Cerebellar cortex (tissue), 1 donor: ENCODE measurements at places on chromosomes 11 and 22.
A peak's percentile ranks its signal among the peaks of the same experiment; 100 is the strongest.

GRCh38 chr11:65558930-65559509 lies 861 bp upstream of the LTBP3 start:
- DNase-seq = peak; percentile 56

DNA sequence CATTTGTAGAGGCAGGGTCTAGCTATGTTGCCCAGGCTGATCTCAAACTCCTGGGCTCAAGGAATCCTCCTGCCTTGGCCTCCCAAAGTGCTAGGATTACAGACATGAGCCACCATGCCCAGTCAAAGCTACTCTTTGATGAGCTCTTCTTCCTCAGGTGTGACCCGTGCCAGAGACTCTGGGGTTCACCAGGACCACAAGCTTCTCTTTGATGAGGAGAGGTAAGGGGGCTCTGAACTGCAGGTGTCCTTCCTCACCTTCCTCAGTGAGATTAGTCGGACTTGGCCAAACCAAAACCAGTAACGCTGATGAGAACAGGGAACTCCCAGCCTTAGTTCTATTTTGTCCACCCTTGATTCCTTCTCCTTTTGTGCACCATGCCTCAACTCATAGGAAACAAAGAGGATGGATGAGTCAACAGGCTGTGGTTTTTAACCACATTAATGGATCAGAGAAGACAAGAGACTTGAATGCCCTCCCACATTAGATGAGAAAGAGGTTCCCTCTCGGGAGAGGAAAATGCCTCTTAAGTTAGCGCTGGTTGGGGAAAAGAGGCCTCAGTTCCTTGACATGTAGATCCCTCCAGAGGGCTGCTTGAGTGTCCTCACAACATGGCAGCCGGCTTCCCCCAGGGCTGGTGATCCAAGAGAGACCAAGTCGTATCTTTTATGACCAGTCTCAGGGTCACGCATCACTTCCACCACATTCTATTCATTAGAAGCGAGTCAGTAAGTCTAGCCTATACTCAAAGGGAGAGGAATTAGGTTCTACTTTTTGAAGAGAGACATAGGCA lies 25.7 kb upstream of the CTR9 start:
- no peak for DNase-seq

- DNase-seq = no peak
Measured at GRCh38 chr11:16124390-16124789, 232.0 kb downstream of the SOX6 start.

- no peak for DNase-seq
Measured at GRCh38 chr22:38638728-38639127, 17.5 kb downstream of the FAM227A start.

GRCh38 chr11:62153617-62154016 lies 29.8 kb downstream of the INCENP start:
- no peak for DNase-seq

DNA sequence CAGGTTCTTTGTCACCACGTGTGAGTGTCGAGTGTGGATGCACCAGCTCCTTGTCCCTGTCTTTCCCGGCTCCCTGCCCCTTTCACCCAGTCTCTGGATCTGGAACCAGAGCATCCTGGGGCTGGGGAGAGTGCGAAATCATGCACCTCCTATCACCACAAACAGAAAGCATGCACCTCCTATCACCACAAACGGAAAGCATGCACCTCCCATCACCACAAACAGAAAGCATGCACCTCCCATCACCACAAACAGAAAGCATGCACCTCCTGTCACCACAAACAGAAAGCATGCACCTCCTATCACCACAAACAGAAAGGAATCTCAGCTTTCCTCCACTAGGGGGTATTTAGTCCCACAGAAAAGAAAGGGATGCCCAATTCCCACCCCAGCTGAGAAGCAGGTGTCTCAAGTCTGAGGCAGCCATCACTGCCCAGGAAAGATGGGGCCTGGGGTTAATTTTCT lies 5.9 kb upstream of the GLB1L3 start:
- peak; percentile 29 for DNase-seq

DNA sequence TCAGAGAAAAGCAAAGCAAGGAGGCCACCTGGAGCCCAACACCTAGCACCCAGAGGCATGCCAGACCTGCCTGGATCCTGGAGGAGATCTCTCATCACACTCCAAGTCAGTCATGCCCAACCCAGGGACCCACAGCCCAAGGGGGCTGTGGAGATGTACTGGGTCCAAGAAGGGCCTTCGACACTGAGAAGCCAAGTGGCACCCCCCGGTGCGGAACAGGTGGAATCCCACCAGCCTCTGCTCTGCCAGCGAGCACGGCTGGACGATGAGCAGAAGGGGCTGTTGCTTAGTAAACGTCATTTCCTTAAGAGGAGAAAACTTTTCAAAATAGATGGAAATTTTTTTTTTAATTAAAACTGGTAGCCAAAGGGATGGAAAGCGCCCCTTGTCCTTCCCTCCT lies 171.9 kb upstream of the GRK3 start:
- DNase-seq = no peak

DNA sequence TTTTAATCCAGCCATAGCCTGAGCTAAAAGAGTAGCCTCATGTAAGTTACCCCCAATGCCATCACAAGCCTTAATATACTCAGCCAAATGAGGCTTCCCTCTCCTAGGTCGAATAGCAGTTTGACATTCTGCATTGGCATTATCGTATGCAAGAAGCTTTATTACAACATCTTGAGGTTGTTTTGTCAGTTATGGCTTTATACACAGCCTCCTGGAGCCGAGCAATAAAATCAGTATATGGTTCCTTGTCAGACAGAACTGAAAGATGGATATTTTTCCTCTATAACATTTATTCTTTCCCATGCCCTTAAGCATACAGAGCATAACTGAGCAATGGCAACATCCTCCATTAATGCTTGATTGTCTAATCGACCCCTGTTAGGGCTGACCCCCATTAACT lies 5.4 kb upstream of the DNAJB13 start:
- no peak for DNase-seq

GRCh38 chr22:17576470-17576869 lies 13.2 kb downstream of the SLC25A18 start:
- no peak for DNase-seq

DNA sequence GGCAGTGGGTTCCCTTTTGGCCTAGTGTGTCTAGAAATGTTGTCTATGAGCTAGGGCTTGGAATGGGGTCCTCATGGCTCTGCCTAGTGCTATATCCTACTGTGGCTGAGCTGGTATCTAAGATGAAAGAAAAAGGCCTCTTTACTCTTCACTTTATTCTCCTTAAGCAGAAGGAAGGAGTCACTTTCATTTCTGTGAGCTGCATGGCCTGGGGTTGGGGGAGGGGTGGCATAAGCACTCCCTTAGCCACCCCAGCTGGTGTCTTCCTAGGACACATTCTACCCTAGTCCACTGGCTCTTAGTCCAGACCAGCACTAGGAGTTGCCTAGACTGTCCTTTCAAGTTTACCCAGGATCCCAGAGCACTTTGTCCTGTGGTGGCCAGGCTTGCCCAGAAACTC lies 1148.9 kb upstream of the CNTN5 start:
- no peak for DNase-seq

- no peak for DNase-seq
Measured at GRCh38 chr22:46668116-46668515, 47.9 kb downstream of the GRAMD4 start.

DNA sequence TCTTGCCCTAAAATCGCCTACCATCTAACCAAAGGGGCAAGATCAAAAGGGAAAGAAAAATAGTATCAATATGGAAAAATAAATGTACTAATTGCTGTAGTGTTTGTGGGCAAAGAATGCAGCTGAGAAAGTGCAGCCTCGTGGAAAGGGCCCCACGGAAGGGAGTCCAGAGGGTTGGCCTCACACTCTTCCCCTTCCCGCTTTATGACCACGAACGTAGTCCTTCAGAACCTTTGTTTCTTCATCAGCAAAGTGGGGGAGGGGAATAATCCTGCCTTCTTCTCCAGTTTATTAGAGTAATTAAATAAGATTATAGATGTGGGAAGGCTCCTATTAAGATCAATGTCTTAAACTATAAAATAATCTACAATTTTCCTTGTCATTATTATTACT lies 41.0 kb downstream of the FLI1 start:
- DNase-seq = no peak

DNA sequence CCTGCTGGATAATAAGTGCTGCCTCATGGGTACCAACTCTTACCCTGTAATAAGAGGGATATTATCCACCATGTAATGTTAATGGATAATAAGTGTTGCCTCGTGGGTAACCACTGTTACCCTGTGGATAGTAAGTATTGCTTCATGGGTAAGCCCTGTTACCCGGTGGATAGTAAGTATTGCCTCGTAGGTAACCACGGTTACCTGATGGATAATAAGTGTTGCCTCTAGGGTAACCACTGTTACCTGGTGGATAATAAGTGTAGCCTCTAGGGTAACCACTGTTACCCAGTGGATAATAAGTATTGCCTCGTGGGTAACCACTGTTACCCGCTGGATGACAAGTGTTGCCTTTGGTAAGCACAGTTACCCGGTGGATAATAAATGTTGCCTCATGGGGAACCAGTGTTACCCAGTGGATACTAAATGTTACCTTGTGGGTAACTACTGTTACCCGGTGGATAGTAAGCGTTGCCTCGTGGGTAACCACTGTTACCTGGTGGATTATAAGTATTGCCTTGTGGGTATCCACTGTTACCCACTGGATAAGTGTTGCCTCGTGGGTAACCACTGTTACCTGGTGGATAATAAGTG lies 18.6 kb upstream of the NXPE4 start:
- DNase-seq = no peak

- no peak for DNase-seq
Measured at GRCh38 chr11:108472681-108473080, 5.4 kb upstream of the C11orf65 start.

- DNase-seq = no peak
Measured at GRCh38 chr22:31302537-31302936, 10.2 kb upstream of the PIK3IP1 start.

GRCh38 chr11:117677729-117678310 lies 119.2 kb downstream of the DSCAML1 start:
- no peak for DNase-seq

- peak; percentile 100 for DNase-seq
Measured at GRCh38 chr11:83156144-83156995, 561 bp upstream of the PCF11 start.

GRCh38 chr22:44764974-44765373 lies 12.6 kb downstream of the ARHGAP8 start:
- DNase-seq = no peak

GRCh38 chr11:109788948-109789490 lies 304.2 kb upstream of the ZC3H12C start:
- no peak for DNase-seq

- no peak for DNase-seq
Measured at GRCh38 chr22:40221055-40221414, 43.3 kb downstream of the TNRC6B start.

DNA sequence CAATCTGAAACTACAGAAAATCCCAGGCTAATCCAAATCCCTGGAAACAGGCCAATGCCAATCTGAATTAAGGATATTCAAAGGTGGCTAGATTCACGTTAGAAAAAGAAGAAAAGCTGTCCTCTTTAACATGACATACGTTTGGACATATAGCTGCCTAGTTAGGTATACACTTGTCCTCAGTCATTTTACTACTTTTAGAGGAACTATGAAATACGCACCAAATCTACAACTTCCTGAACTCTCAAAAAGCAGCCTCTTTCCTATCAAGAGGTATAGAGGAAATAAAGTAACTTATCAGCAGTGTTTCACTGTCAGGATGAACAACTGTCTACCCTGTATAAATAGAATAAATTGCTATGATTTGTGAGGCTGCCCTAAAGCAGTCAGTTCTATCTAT lies 24.0 kb downstream of the KMT5B start:
- no peak for DNase-seq

DNA sequence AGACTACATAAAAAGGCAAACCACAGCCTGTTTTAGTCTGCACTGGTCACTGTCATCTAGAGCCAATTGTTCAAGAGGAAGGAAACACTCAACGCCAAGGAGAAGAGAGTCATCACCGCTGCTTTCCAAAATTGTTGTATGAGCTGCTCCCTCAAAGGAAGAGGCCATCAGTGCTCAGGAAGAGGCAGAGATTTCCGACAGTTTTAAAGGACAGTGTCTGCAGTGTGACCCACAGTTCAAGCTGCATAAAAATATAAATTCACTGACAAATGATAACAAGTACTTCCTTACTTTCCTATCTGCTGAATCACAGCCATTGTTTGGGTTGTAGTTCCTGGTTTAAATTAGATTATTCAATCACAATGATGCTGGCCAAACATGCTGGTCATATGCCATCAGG lies 16.4 kb downstream of the PRCP start:
- no peak for DNase-seq

GRCh38 chr11:134097166-134097565 lies 28.3 kb downstream of the JAM3 start:
- DNase-seq = no peak

GRCh38 chr22:39133871-39134270 lies 18.6 kb downstream of the CBX7 start:
- no peak for DNase-seq

DNA sequence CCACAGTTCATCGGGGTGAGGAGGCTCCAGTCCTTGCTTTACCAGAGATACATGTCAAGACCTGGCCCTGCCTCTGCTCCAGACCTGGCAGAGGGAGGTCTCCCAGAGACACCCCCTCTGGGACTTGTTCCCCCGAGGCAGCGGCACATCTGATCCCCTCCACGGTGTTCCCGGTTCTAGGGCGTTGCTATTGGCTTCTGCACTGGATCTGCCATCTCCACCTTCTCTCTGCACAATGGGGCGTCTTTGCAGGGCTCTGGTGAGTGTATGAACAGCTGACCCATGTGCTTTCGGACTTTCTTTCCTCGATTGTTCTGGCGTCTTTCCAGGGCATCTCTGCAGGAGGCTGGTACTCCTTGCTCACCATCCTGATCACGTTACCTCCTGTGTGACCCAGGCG lies 930.4 kb downstream of the TBC1D22A start:
- DNase-seq = no peak

GRCh38 chr11:26801601-26802000 lies 79.7 kb upstream of the SLC5A12 start:
- no peak for DNase-seq

- DNase-seq = no peak
Measured at GRCh38 chr11:28842716-28843115, 734.5 kb downstream of the METTL15 start.

GRCh38 chr11:131802440-131803115 lies 432.2 kb downstream of the NTM start:
- no peak for DNase-seq

DNA sequence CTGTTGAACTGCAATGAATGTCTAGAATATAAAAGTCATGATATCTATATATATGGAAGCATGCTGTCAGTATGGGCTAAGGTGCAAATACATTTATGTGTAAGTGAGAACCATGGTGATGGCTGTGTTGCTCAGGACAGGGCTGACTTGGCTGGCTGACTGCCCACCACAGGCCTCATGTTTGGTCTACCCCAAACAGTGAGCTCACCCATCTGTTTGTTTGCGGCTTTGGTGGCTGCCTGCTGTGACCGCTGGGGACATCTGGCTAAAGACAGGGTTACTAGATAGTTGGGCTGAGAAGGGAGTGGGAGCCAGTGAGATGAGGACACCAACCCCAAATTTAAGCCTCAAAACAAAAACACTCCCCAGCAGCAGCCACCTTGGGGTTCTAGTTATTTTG lies 6.3 kb downstream of the CD44 start:
- DNase-seq = no peak
